ENCODE measurements at places on chromosomes 13 and 19. TPM values are rescaled to one million over a fixed set of nuclear protein-coding genes. Genes with fewer than 3 reads are reported as not detected.
A peak's percentile ranks its signal among the peaks of the same experiment; 100 is the strongest.

TMEM86B gene
- 5.8 TPM for total RNA-seq

NLRP9 gene
- total RNA-seq = not detected

LGALS7 gene
- total RNA-seq = not detected

CASP14 gene
- not detected for total RNA-seq

ATCAY gene
- not detected for total RNA-seq

WDR87 gene
- total RNA-seq = not detected

LHB gene
- not detected for total RNA-seq

CYP2F1 gene
- not detected for total RNA-seq

CBLC gene
- not detected for total RNA-seq

IGFL4 gene
- not detected for total RNA-seq

HTR2A gene
- not detected for total RNA-seq

SIGLEC8 gene
- not detected for total RNA-seq

CGB5 gene
- not detected for total RNA-seq

ZNF433 gene
- total RNA-seq = 1.5 TPM

GRCh38 chr19:32691952-32692726 lies 518 bp downstream of the NUDT19 start:
- peaks cover 45% of the 10 kb centered on the region for H3K36me3 ChIP-seq
- H3K4me1 ChIP-seq = peaks cover 55% of the 10 kb centered on the region
- H3K27ac ChIP-seq = peak overlapping the region; percentile 87
- H3K27me3 ChIP-seq = no peaks in the 10 kb centered on the region

DNA sequence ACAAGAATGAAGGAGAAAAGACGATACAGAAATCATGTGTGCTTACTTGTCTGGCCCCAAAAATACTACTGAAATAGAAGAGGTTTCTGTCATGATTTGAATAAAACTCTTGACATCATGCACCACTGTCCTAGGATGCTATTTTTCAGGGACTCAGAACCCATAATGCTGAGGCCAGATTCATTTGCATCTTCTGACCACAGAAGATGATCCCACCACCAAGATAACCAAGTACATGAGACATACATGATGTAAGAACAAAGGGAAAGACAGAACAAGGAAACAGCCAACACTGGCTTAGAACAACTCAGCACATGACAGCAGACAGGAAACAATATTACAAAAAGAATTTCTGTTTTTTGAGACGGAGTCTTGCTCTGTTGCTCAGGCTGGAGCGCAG lies 2.5 kb downstream of the ZNF552 start:
- H3K27me3 ChIP-seq = no peaks in the 10 kb centered on the region
- H3K4me1 ChIP-seq = peaks cover 50% of the 10 kb centered on the region
- peaks cover 44% of the 10 kb centered on the region for H3K36me3 ChIP-seq
- DNase-seq = no peak

- peaks cover 44% of the 10 kb centered on the region for H3K36me3 ChIP-seq
- no peak for DNase-seq
- peak overlapping the region; percentile 93 for H3K27ac ChIP-seq
- no peaks in the 10 kb centered on the region for H3K27me3 ChIP-seq
Measured at GRCh38 chr19:34365463-34366401, 736 bp downstream of the GPI start.

- H3K4me1 ChIP-seq = peaks cover 15% of the 10 kb centered on the region
- H3K27me3 ChIP-seq = peaks cover 50% of the 10 kb centered on the region
- peak overlapping the region; percentile 83 for H3K4me3 ChIP-seq
- H3K27ac ChIP-seq = peak overlapping the region; percentile 66
Measured at GRCh38 chr13:75480671-75481175, 1.2 kb downstream of the TBC1D4 start.

DNA sequence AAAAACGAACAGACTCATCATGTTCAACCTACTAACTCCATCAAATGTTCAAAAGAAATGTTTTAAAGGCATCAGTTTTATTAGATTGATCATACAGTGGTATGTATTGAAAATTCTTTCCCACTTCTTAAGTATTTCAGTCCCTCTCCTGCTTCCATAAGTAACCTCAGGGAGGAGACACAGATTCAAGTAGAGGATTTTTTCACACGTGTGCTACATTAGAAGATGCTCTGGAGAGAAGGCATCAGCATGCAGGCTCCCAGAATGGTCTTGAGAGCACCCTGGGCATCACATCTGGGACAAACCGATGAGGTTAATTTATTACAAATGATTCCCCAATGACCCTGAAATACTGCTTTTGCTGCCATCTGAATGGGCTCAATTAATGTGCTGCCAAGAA lies 3.6 kb downstream of the GPR12 start:
- H3K4me1 ChIP-seq = peaks cover 7% of the 10 kb centered on the region
- DNase-seq = no peak
- no peaks in the 10 kb centered on the region for H3K36me3 ChIP-seq
- H3K27ac ChIP-seq = no peak overlapping the region
- peaks cover 37% of the 10 kb centered on the region for H3K27me3 ChIP-seq

GRCh38 chr13:42652642-42653415 lies 78.9 kb downstream of the TNFSF11 start:
- no peak for DNase-seq
- peaks cover 39% of the 10 kb centered on the region for H3K27me3 ChIP-seq
- no peak overlapping the region for H3K4me3 ChIP-seq
- no peaks in the 10 kb centered on the region for H3K36me3 ChIP-seq

DNA sequence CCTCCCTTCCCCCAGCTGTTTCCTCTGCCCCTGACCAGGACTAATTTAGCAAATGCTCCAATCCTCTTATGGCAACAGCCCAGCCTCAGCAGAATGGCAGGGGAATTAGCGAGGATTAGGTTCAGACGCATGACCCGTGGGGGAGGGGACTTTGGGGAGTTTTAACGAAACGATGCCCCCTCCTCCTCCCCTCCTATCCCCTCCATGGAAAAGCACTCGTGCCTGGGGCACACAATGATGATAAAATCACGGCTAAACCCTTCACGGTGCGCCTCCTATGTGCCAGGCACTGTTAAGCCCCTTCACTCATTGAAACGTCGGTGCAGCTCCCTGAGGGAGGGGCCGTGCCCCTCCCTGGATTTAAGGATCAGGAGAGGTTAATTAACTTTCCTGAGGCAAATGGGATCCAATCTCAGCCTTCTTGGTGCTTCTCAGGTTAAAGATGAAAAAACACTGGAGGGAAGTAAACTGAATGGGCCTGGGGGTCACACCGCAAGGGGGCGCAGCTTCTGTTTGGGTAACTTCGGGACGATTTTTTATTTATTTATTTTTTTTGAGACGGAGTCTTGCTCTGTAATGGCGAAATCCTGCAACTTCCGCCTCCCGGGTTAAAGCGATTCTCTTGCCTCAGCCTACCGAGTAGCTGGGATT lies 10.1 kb upstream of the TPRX2 start:
- peak; percentile 74 for DNase-seq
- no peak overlapping the region for H3K27ac ChIP-seq
- no peaks in the 10 kb centered on the region for H3K36me3 ChIP-seq
- peaks cover 38% of the 10 kb centered on the region for H3K27me3 ChIP-seq
- H3K4me1 ChIP-seq = peaks cover 6% of the 10 kb centered on the region

GRCh38 chr13:106996867-106997618 lies 429.1 kb upstream of the ARGLU1 start:
- no peaks in the 10 kb centered on the region for H3K4me1 ChIP-seq
- no peak for DNase-seq
- no peaks in the 10 kb centered on the region for H3K27me3 ChIP-seq
- H3K4me3 ChIP-seq = no peak overlapping the region
- no peak overlapping the region for H3K27ac ChIP-seq

DNA sequence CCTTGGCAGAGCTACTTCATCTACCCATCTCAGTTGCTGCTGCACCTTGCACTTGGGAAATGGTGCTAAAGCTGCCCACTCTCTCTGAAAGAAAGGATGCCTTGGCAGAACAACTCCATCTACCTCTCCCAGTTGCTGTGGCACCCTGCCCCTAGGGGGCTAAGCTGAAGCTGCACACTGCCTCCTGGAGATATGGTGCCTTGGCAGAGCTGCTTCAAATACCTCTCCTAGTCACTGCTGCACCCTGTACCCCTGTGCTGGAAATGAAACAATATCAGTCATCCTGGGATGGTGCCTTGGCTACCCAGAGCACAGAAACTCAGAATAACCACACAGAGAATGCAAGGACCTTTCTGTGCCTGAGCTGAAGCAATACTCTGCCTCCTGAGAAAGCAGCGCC lies 615.8 kb downstream of the DIAPH3 start:
- H3K4me3 ChIP-seq = no peak overlapping the region
- H3K36me3 ChIP-seq = no peaks in the 10 kb centered on the region
- H3K27me3 ChIP-seq = peaks cover 6% of the 10 kb centered on the region
- no peak overlapping the region for H3K27ac ChIP-seq

GRCh38 chr19:53789708-53790678 lies 34.1 kb downstream of the NLRP12 start:
- H3K4me3 ChIP-seq = no peak overlapping the region
- peaks cover 9% of the 10 kb centered on the region for H3K27me3 ChIP-seq
- H3K27ac ChIP-seq = no peak overlapping the region
- H3K36me3 ChIP-seq = no peaks in the 10 kb centered on the region
- H3K4me1 ChIP-seq = peaks cover 4% of the 10 kb centered on the region

DNA sequence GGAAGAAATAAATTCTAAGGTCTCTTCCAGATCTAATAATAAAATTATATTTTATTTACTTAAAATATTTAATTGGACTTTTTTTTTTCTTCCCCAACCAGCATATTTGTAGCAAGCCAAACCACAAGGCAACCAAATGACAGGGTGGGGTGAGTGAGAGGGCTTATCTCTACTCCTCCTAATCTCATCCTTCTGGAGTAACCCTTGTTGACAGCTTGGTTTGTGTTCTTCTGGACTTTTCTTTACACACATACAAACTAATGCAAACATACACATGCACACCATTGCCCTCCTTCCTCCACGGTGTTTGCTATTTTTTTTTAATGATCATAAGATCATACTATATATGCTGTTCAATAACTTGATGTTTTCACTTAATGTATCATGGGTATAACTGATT lies 383.1 kb downstream of the DLEU7 start:
- no peak overlapping the region for H3K4me3 ChIP-seq
- no peak for DNase-seq
- no peak overlapping the region for H3K27ac ChIP-seq

GRCh38 chr13:72437458-72437857 lies 290.0 kb downstream of the MZT1 start:
- H3K36me3 ChIP-seq = no peaks in the 10 kb centered on the region
- no peak for DNase-seq
- H3K27ac ChIP-seq = no peak overlapping the region

DNA sequence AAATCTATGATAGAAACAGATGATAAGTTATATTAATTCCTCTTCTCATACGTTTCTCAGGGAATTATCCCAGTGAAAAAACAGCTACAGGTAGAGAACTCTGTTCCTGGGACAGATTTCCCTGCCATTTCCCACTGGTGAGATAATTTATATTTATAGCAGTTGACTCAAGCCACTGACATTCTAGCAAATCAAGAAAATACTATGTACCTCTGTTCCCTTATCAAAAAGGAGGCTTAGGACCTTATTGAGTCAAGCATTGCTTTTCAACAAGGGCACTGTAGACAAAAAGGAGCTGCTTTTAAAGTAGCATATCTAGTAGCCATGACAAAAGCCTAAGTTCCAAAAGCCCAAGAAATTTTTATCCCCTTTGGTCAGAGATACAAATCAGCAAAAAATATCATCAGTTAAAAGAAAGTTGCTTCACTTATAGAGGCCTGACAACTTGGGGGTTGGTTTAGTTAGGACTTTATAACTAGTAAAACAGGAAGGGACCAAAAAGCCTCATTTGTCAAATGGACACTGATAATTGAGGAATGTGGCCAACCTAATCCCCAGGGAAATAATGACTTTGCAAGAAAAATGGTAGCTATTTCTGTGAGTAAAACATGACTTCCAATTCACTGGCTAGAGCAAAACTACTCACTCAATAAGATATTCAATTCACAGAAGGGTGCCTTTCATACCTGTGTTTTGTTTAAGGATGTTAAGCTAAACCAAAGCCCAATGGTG lies 652.5 kb downstream of the SLITRK1 start:
- no peaks in the 10 kb centered on the region for H3K36me3 ChIP-seq
- no peak for DNase-seq
- H3K4me1 ChIP-seq = no peaks in the 10 kb centered on the region
- no peak overlapping the region for H3K27ac ChIP-seq

DNA sequence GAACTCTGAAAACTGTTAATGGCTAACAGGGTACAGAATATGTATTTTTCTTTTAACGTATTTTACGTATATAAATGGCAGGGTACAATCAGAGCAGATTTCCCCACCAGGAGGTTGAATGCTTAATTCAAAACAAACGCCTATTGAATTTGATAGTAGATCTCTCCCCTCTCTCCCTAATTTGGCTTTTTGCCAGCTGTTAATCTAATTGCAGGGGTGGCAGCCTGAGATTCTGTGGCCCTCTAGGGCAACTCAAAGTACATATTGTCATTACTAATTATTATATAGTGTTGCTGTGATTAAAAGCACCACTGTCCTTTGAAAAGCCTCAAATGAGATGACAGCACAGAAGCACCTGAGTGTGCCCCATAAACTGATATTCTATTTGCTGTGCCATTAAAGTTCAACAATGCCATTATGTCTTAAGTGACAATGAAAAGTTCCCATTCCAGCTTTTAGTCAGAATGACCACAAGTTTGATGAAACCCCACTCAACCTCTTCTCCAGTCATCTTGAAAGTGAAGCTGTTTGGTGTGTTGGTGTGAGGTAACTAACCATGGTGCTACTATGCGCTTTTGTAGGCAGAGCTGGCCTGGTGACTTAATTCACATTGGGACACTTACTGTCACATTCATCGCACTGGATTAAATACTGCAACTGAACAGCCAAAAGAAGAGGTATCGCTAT lies 351.4 kb downstream of the KCNRG start:
- H3K4me1 ChIP-seq = peaks cover 30% of the 10 kb centered on the region
- H3K27me3 ChIP-seq = peaks cover 16% of the 10 kb centered on the region
- no peaks in the 10 kb centered on the region for H3K36me3 ChIP-seq
- H3K27ac ChIP-seq = peak overlapping the region; percentile 78
- no peak overlapping the region for H3K4me3 ChIP-seq

DNA sequence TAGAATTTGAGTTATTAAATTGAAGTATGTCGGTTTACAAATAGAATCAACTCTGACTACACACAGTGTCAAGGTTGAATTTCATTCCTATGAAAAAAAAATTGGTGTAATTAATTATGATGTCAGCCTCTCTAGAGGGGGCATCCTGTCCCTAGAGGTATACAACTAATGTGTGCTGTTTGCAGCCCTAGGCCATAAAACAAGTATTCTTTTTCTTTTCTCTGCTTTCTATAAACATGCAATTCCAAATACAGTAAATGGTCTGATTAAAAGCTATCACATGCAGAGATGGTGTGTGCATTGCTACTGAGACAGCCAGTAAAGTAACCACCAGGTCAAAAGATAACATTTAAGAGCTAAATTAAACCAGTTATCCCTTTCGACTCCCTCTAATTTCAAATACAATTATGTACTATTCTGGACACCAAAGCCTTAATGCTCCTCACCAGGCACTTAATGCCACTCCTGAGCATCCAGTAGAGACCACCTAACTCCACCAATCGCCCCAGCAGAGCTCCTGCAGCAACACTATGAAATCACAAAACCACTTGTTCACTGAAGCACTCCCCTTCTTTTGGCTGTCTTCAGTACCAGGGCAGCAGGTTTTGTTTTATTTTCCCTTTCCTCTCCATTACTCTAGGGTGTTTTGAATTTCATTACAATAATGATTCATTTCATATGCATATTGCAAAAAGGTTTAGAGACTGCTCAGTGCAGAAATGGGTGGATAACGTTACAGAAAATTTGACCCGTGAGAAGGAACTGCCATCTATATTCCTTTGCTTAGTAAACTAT lies 426.9 kb downstream of the PCDH9 start:
- H3K27ac ChIP-seq = no peak overlapping the region
- H3K4me3 ChIP-seq = no peak overlapping the region
- no peaks in the 10 kb centered on the region for H3K36me3 ChIP-seq
- no peaks in the 10 kb centered on the region for H3K4me1 ChIP-seq
- DNase-seq = no peak

- H3K4me1 ChIP-seq = peaks cover 3% of the 10 kb centered on the region
- no peak overlapping the region for H3K27ac ChIP-seq
- DNase-seq = no peak
- no peaks in the 10 kb centered on the region for H3K36me3 ChIP-seq
- no peaks in the 10 kb centered on the region for H3K27me3 ChIP-seq
- H3K4me3 ChIP-seq = no peak overlapping the region
Measured at GRCh38 chr13:80447747-80448146, 106.8 kb upstream of the SPRY2 start.
